ENCODE measurements at places on chromosomes 12 and 14.

- no peak for DNase-seq
These were observed 58.9 kb downstream of the HSP90AA1 start for GRCh38 chr14:102027951-102028350.

- peak; percentile 47 for DNase-seq
These were observed 31.6 kb downstream of the CCDC85C start for GRCh38 chr14:99572173-99572999.

DNA sequence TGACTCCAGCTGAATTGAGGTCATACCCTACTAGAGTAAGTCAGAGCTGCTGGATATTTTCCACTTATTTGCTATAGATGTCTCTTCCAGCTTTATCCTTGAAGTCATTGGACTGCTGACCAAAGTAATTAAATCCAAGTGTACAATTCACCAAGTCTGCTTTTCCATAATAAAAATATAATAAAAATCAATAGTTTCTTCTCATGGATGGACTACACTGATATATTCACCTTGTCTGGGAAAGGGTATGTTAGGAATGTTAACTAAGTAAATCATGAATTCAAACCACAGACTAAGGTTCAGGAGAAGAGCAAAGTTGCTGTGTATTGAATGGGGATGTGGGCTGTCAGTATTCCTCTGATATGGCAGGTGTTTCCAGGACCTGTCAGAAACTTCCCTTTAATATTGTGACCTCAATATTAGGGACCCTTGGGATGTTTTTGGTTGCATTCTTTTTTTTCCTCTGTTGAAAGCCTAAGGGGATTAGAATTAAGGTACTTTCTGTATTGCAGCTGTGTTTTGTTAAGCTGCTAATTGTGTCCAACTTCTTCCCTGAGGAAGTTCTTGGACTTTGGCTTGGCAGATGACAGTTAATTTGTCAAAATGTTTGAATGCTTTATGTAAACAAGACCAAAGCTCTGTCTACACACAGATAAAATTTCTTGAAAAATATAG is 284.0 kb downstream of the ATP23 start:
- DNase-seq = no peak

- DNase-seq = no peak
These were observed 96.9 kb upstream of the EVL start for GRCh38 chr14:99968191-99968920.

DNA sequence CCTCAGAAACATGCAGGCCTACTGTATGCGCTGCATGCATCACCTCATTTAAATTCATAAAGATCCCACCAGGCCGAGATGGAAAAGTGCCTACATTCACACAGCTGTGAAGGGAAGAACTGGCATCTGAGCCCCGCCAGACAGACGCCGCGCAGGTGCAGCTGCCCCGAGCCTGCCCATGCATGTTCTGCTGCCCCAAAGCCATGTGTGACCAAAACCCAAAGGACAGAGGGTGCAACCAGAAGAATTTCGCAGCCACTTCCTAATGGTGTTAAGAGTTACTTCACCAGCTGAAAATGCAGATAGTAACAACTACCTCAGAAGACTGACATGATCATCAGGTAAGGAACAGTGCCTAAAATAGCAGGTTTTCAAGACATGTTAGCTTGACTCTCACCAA is 13.5 kb upstream of the KRT8 start:
- peak; percentile 59 for DNase-seq

GRCh38 chr12:79162147-79162772 is 297.7 kb downstream of the SYT1 start:
- DNase-seq = no peak

GRCh38 chr12:125216756-125217155 is 151.5 kb downstream of the AACS start:
- DNase-seq = no peak

DNA sequence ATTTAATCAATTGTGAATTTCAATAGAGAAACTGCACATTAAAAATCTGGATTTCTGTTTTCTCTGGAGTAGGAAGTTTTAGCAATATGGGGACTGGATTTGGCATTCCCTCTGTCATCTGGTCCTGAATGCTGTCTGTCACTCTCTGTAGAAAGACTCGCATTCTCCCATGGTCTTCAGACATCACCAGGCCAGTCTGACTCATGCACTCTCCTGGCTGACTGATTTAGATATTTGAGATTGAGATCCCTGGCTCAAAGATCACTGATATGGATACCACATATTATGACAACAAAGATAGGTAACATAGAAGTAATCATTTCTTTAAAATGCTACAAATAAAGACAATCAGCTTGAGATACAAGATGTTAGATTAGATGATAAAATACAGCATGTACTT is 524.5 kb downstream of the GALC start:
- DNase-seq = no peak

- DNase-seq = no peak
These were observed 81.1 kb upstream of the RFLNA start for GRCh38 chr12:124213666-124214347.

DNA sequence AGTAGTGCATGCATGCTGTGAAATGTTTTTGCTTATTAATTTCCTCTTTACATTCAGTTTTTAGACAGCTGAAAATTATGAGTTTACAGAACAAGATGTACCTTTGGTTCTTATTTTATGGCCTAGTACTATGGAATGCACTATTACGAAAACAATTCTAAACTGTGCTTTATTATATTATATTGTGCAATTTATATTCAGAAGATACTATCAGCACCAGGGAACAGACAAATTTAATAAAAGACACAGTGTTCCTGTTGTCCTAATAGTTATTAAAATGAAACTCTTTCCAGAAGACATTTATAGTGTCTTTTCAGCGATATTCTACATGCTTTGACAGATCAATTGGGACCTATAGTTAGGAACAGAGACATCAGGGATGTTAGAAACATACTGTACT is 427.3 kb downstream of the BTG1 start:
- no peak for DNase-seq

DNA sequence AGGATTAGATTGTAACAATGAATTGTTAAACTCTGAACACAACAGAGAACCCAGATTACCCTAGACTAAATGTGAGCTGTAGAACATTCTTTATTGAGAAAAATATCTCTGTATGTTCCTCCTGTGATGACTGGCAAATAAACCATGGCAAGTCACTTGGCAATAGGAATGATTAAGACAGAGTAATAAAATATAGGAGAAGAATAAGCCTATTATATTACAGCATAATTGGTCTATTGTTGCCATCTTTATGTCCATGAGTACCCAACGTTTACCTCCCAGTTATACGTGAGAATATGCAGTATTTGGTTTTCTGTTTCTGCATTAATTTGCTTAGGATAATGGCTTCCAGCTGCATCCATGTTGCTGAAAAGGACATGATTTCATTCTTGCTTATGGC is 211.2 kb upstream of the AVPR1A start:
- no peak for DNase-seq
